Hematopoietic multipotent progenitor cell treated with erythropoietin and hydrocortisone succinate and interleukin-3 and kit ligand, for 4 days (in vitro differentiated cells): ENCODE measurements at places on chromosomes 1 and 21.

DNA sequence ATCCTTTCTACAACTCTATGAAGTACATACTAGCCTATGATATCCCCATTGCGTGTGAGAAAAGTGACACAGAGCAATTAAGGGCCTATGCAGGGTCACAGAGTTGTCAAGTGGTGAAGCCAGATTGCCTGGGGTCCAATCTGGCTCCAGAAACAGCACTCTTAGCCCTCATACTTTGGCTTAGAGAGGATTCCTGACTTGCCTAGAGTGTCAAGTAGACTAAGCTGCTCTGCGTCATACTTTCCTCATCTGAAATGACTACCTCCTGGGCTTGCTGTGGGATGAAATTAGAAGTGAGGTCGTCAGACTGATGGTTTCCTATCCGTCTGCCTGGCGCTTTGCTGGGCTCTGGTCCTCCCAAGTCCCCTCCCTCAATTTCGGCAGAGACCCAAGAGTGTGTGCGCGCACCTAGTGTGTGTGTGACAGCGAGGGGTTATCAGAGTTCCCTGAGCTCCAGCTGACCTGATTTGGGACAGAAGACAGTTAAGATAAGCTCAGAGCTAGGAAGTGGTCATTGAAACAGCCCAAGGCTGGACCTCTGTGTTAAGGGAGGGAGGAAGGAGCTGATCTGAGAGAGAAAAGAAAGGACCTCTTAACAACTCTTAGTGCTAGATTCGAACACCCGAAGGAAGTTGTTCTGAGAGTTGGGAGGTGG, 5.4 kb upstream of the NUAK2 start:
- DNase-seq, result no peak

- DNase-seq, result no peak
Observed at GRCh38 chr1:119364640-119365039, 3.9 kb upstream of the HAO2 start.

DNA sequence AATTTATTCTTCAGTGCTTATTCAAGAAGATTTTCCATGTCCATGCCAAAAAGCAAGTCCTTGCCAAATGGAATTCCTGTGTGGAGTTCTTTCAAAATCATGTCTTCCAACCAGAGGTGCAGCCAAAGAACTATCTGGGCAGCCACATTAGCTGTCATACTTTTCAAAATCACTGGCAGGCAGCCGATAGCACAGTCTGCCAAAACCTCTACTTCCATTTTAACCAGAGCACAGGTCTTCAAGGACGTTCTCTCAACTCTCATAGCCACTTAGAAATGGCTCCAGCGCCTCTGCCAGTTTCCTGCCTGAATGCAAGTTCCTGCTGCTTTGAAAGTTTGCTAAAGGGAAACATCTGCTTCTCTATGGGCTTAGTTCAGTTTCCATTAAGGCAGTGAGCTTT, 975.7 kb upstream of the ADGRL4 start:
- DNase-seq, result peak; percentile 28

GRCh38 chr1:233730809-233731208, 116.9 kb downstream of the KCNK1 start:
- no peak for DNase-seq

DNA sequence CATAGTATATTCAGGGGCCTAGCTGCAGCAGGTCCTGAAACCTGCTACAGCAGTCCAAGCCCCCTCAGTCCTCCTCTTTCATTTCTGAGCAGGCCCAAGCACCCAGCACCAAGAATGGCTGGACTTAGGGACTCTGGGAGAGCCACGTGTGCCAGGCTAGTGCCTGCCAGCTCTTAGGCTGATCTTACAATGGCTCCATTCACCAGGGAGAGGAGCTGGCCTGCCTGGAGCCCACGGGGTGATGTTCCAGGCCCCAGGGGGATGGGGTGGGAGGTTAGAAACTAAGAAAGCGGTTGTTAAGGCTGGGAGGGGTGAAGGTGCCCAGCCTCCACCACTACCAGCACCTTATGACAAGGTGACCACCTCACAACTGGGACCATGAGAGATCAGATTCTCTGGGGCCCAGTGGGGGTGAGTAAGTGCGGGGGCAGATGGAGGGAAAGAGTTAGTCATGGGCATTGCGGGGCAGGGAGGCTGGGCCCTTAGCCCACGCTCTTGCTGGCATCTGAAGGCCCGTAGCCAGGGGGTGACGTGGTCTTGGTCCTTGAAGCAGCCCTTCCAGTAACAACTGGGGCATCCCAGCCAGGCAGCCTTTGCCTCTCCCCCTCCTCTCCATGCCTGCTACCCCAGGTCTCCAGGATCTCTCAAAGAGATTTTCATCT, 30.3 kb upstream of the CLIC4 start:
- DNase-seq, result no peak
